Fibroblast of the conjunctiva (primary cell): ENCODE measurements at places on chromosomes 2 and 18.

DNA sequence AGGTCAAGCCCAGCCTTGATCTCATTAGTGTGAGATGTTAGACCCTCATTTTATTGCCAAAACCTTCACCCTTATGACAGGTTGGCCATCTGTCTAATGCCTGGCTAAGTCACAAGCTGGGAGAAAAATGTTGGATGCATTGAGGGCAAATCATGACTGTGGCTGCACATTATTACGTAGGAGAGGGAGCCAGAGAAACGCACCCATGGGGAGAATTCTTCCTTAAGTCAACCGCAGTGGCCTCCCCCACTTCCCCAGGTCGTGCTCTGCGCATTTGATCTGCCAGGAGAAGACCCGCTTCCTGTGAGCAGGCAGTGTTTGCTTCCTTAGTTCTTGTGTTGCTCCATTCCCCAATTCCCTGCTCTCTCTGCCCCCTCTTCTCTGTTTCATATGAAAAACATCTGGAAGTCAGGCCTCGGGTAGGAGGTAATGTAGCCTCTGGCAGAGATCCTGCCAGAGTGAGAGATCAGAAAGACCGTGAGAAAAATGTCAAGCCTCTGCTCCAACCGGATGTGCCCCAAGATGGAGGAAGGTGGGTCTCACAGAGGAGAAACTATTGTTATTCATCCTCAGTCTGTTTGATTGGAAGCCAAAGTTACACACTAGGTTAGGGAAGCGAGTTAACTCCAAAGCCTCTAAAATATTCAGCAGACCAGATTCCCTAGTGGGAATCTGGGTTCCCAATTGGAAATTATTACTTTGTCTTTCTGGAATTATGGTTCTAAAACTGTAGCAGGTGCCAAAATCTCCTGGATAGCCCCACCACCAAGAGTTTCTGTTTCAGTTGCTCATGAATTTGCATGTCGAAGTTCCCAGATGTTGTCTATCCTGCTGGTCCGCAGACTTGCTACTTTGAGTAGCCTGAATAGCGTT is 144.3 kb upstream of the PELI1 start:
- peak; percentile 43 for DNase-seq

DNA sequence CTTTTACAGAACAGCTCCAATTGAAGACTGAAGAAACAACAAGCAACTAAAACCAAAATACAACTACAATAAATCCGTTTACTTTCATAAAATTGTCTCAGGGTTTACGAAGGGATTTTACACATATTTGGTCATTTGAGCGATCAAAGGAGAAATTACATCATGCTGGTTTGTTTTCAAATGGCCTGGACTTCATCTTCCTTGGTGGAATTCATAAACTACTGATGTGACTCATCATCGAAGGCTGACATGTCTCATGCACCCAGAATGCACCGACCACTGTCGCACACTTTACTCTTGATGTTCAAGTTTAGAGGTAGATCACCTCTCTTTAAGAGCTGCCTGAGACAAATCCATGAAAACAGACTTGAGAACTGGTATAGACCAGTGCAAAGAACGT is 25.6 kb upstream of the PMAIP1 start:
- peak; percentile 64 for DNase-seq

DNA sequence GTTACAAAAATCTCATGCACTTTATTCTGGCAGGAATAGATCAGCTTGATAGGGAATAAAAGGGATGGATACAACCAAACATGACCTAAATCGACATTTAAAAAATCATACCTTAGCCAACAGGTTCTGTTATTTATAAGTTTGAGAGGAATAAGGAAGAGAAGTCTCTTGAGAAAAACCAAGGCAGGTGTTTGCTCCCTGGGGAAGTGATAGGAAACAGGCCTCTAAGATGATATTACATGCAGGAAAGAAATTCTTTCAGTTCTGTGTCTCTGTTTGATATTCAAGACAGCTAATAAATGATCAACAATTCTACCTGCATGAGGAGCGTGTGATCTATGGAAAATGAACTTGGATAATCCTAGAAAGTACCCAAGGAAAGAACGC is 184.8 kb upstream of the ZEB2 start:
- no peak for DNase-seq

- no peak for DNase-seq
Measured at GRCh38 chr18:71238974-71239624, 950.3 kb downstream of the SOCS6 start.

GRCh38 chr18:50494569-50494968 is 65.3 kb upstream of the MAPK4 start:
- DNase-seq = no peak

DNA sequence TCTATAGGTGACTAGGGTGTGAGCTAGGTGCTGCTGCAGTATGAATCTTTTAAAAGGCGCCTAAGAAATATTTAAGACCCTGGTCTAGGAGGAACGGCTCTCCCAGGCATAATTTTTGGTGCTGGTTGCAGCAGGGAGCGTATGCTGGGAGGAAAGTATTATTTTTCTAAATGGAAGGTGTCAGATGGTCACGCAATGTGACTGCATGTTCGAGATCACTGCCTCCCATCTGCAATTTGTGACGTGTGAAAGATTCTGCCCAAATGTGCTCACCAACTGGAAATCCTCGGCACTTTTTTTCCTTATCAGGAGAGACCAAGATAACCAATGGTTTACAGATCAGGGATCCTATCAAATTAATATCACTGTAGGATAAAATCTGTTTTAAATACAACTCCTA is 95.6 kb upstream of the KLHL14 start:
- no peak for DNase-seq

DNA sequence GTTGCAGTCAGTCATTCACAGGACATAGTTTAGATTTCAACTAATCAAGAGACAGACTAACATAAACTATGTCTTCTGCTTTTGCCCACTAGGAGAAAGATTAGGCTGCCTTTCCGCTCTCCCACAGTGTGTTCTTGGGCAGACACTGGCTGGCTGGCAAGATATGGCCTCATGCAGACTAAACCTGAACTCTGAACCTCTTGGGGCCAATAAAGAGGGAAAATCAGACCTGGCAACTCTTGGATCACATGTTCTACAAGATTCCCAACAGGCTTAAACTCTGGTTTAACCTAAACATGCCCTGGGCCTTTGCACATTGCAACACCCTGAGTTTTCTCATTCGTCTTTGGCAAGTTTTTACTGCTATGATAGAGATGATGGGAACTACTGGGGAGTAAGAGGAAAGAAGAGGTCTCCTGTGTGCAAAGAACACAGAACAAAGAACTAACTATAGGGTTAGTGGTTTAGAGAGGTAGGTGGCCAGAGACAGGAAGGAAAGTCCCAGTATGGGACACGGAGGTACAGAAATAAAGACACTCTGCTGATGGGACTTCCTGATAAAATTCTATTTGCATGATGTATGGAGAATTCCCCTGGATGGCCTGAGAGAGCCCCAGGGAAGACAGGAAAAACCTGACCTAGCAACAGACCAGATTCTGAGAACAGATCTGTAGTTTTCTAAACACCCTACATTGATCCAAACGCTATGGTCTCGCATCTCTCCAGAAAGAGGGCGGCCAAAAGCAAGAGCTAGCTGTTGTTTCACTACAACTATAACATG is 2.0 kb upstream of the ATRAID start:
- no peak for DNase-seq

DNA sequence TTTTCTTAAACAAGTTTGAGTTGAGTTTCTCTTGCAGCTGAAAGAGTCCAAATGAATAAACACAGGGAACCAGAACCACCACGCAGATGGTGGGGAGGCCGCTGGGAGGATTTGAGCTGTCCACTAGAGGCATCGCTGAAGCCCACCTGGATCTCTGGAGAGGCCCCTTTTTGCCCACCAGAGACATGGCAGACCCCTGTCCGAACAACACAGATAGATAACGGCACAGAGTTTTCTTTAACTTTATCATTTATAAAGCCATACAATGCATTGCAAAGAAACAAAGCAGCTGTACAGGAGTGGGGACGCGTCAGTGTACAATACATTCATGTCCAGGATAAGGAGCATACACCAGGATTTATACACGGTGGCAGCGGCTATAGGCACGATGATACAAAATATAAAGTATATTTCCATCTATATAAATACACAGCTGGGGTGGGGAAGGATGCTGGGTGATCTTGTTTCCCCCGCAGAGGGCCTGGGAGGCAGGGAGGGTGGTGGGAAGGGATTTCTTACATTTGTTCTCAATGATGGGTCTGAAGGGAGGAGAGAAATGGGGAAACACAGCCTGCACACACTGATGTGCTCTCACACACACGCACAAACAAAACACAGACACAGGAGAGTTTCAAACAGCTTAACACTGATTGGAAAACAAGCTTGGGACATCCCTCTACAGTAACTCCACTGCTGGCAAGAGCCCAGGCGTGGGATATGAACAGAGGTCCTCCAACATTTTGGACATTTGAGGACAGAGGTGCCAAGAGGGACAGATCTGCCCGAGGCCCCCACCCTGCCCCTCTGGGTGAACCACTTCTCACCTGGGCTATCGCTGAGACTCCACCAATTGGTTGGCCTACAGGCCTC is 203.0 kb downstream of the TNS1 start:
- no peak for DNase-seq

GRCh38 chr18:62812876-62813275 is 97.5 kb downstream of the PHLPP1 start:
- no peak for DNase-seq

DNA sequence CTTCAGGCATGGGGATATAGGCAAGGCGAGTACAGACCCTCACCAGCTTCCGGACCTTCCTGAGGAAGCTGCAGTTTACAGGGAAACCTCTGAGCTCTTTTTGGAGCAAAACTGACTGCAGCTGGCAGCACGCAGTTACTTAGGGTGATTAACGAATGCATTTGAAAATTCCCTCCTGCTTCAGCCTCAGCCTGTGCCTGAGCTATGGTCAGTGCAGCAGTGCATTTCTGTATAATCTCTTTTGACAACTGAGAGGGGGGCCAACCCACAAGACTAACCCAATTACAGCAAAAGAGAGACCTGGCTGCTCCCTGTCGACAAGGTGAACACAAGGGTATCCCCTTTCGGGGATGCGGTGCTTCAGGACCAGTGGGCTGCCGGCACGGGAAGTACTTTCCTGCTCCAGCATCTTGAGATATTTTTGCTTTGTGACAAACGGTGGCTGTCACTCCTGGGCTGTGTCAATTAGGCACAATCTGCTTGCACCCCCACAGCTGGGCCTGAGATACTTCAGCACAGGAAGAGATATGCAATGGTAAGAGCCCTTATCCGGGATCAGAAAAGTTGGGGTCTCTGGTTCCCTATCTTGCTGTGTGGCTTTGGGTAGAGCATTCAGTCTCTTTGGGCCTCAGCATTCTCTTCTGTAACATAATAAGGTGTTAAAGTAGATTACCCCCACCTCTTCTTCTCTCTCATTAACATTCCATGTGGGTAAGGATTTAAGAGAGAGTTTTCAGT is 141.0 kb downstream of the TMEM17 start:
- no peak for DNase-seq

- peak; percentile 91 for DNase-seq
Measured at GRCh38 chr18:45324495-45325113, 290.7 kb upstream of the SLC14A2 start.

DNA sequence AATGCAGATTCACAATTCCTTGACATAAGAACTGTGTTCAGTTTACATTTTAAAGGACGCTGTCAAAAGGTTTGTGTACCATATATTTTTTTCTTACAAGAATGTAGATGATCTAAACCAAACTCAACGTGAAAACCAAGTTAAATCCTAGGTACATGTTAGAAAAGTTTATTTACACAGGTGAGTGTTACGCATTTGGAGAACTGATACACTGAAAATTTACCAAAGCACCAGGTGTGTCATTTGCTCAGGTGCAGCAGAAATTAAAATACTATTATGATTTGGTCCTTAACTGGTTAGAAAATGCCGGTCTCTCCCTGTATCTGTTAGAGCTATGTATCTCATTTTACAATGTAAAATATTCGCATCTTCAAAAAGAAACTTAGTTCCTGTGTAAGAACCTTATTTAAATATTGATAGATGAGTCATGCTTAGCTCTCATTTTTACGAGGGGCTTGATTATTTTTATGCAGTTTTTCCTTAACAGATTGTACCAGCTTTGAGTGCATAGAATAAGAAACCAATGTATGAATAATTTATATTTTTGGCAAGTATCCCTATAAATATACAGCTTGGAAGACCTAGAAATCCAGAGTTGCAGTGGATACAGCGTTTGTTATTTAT is 25.1 kb downstream of the MFF start:
- DNase-seq = no peak

- DNase-seq = peak; percentile 77
Measured at GRCh38 chr18:43661570-43661969, 384.3 kb upstream of the SYT4 start.

DNA sequence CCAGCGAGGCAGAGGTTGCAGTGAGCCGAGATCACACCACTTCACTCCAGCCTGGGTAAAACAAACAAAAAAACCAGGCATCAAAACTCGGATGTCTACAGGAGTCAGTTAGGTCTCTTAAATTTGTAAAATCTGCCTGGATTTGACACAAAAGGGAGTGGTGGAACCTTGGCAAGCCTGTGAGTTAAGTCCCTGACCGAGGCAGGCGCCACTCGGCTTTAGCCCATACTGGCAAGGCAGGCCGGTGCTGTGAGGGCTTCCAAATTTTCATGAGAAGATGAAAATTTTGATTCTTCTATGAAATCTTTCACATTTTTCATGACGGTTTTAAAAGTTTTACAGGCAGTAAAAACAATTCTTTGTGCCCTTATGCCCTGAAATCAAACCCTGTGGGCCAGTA is 165.8 kb downstream of the FMNL2 start:
- DNase-seq = no peak

GRCh38 chr2:31256611-31257382 is 22.8 kb downstream of the EHD3 start:
- no peak for DNase-seq

- no peak for DNase-seq
Measured at GRCh38 chr2:215826838-215827441, 186.4 kb downstream of the MREG start.

DNA sequence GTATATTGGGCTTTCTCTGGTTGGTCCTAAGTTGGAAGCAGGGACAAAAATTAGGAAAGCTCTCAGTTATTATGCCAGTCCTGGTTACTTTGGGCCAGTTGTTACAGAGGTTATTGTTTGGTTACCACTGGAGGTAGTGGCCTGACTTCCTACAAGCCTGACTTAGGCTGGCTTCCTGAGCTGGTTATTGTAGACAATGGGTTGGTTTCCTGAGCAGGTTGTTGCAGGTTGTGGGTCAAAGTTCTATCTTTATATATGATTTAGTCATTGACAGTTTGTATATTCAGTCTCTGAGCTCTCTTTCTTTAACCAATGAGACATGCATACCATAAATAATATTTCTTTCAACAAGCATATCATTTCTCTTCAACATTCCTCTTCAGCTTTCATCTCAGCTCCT is 58.7 kb upstream of the RPE start:
- DNase-seq = no peak

DNA sequence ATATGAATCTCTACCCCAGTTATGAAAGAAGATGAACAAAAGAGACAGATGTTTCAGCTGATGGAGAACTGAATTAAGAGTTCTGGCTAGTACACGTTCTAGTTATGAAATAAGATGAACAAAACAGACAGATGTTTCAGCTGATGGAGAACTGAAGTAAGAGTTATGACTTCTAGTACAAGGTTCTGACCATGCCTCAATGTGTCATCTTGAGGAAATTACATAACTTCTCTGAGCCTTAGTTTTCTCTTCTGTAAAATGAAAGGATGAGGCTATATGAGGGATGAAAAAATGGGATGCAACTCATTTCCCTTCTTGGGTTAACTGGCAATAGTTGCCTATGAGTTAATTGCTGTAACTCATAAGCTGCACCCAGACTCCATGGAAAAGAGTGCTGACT is 92.9 kb upstream of the WDR75 start:
- no peak for DNase-seq
